GM23248 (cell line): ENCODE measurements at places on chromosomes 1 and 21. TPM values are rescaled to one million over a fixed set of nuclear protein-coding genes. Genes with fewer than 3 reads are reported as not detected.

Gene LCE2B
- not detected in 2 replicates for total RNA-seq

DNA sequence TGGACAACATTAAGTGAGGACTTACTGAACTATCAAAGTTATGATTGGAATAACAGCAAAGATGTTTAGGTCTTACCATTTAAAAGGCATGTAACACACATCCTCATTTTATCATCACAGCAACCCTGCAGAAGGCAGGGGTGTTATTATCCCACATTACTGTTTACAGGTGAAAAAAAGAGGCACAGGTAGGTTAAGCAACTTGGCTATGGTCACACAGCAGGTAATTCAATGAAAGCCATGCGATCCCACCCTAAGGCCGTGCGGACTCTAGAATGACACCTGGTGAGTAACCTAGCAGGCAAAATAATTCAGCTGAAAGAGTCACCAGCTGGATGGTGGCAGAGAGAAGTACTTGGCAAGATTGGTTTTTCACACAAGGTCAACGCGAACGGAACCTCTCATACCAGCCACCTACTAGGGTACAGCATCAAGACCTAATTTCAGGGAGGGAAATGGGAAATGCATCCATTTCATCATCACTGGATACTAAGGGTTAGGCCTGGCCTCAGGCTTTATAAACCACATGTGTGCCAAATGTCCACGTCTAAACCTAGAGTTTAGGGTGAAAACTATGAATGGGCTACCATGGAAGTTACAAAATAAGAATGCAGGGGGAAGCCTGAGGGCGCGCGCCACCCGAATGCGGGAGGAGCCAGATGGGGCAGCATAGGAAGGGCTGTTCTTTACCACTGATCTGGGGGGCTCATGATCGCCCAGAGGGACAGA is 85.3 kb downstream of the SLC66A1 start:
- DNase-seq, result peak; percentile 38

DNA sequence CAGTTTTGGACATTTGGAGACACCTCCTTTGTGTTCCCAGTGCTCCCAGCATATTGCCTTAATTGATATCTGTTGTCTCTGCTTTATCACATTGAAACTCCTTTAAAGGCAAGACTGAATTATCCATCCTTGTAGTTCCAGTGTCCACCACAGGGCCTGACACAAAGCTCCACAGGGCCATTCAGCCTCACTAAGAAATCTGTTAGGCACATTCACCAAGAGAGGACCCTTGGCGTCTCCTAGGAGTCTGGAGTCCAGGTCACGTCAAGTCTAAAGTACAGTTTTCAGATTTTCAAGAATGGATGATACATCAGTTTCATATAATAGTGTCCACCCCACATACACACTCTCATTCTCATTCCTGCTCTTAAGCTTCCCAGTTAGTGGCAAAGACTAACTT is 4.8 kb downstream of the ACP6 start:
- peak; percentile 16 for DNase-seq

GRCh38 chr1:53583021-53583867 is 124.0 kb downstream of the DMRTB1 start:
- peak; percentile 61 for DNase-seq

DNA sequence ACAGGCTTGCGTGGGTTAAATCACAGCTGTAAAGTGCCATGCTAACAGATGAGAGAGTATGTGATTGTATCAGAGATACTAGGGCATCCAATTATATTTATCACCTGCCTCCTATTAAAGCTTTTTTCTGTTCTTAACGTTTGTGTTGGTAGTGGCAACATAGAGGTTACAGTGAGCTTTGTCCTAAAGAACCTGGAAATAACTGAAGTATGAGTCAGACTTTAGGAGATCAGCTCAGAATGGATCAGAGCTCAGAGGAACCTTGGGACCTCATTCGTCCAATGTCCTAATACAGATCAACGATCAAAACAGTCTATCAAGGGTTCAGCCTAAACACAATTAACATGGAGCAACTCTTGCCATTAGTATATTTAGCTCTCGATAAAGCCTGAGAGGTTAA is 81.0 kb downstream of the RGS7 start:
- no peak for DNase-seq

- DNase-seq, result peak; percentile 78
These were observed 2.3 kb downstream of the LYPLA2 start for GRCh38 chr1:23793018-23793781.

Gene TNFRSF4
- not detected in 2 replicates for total RNA-seq

GRCh38 chr1:113917400-113918082 is 11.6 kb upstream of the HIPK1 start:
- DNase-seq, result peak; percentile 73

Gene LCE1A
- not detected in 2 replicates for total RNA-seq

GRCh38 chr1:173128742-173129141 is 78.0 kb upstream of the TNFSF18 start:
- no peak for DNase-seq

- peak; percentile 70 for DNase-seq
These were observed 25.1 kb upstream of the RUNX3 start for GRCh38 chr1:24955161-24955560.

Gene EFNA4
- 2.4 and 5.5 TPM in 2 replicates for total RNA-seq

Gene OLFML3
- total RNA-seq, result 156 and 168 TPM in 2 replicates

- DNase-seq, result no peak
These were observed 181.9 kb downstream of the C1orf94 start for GRCh38 chr1:34358636-34359035.

Gene GBP2
- 5.4 and 9.3 TPM in 2 replicates for total RNA-seq

Gene ZSCAN20
- total RNA-seq, result 4.6 and 9.5 TPM in 2 replicates

Gene FAM229A
- total RNA-seq, result 1.1 and 3.2 TPM in 2 replicates

Gene NPHS2
- total RNA-seq, result not detected in 2 replicates

Gene OR10J1
- total RNA-seq, result not detected in 2 replicates

- DNase-seq, result no peak
These were observed 12.6 kb downstream of the SLC41A1 start for GRCh38 chr1:205800427-205800826.

DNA sequence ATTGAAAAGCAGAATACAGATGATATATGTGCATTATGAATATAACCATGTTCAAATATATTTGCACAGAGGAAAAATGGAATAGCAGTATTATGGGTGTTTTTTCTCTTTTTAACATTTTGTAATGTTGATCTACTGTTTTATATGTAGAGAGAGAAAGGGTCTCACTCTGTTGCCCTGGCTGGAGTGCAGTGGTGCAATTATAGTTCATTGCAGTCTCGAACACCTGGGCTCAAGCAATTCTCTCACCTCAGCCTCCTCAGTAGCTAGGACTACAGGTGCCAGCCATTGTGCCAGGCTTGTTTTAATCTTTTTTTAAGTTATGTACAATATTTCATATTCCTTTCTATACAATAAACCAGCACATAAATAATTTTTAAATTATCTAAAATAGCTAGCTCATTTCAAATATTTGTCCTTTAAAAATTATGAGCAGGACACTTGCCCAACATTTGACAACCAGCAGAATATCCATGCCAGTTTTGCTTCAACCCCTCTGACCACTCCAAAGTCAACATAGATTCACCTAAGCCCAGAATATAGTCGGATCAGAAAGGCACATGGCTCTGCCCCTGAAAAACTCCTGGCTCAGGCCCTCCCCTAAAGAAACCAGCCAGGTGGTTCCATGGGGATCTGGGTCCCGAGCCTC is 29.8 kb downstream of the ZNF281 start:
- DNase-seq, result no peak

- no peak for DNase-seq
These were observed 51.5 kb downstream of the C1orf21 start for GRCh38 chr1:184438363-184438762.

GRCh38 chr1:59552007-59552406 is 255.1 kb downstream of the FGGY start:
- no peak for DNase-seq

- DNase-seq, result no peak
These were observed 3.9 kb upstream of the IFNLR1 start for GRCh38 chr1:24190983-24191461.

DNA sequence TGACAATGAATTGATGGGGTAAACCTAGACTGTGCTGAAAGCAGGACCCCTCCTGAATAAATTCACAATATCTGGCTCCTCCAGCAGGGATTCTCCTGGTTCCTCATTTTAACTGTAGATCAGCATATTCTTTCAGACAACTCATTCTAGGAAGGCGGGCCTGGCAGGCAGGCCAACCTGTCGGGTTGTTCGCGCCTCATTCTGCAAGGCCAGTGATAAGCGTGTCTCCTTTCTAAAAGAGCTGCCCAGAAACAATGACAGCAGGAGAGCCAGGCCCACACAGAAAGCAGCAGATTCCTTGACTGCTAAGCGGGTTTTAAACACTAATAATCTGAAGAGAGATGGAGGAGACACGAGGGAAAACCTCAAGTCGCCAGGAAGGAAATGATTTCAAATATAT is 70.0 kb downstream of the NTPCR start:
- DNase-seq, result no peak

Gene KCNJ6
- total RNA-seq, result 0.13 TPM in 1 of 2 replicates, not detected in the other
